ENCODE measurements at places on chromosomes 16 and 17.

DNA sequence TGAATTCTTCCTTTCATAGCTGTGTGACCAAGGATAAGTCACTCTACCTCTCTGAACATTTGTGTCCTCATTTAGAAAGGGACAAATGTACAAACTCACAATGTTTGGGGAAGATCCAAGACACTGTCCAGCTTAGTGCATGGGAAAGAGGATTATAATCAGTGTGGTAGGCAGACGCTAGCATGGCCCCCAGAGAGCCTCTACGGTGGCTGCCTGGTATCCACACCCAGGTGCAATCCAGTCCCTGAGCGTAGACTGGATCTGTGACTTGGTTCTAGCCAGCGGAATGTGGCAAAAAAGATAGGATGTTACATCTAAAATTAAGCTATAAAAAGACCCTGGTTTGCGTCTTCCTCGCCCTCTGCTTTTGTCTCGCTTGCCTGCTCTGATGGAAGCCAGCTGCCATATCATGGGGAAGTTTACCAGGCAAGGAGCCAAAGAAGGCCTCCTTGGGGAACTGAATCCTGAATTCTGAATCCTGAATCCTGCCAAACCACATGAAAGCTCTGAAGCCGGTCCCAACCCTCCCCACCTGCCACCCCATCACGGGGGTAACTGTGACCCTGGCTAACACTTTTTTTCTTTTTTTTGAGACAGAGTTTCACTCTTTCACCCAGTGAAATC lies 51.7 kb downstream of the PLXDC1 start:
- DNase-seq = no peak

- DNase-seq = no peak
These were observed 91.5 kb upstream of the TMEM97 start for GRCh38 chr17:28227316-28228108.

GRCh38 chr17:80152081-80152702 lies 5.3 kb upstream of the EIF4A3 start:
- DNase-seq = no peak

- DNase-seq = no peak
These were observed 46.7 kb downstream of the LMF1 start for GRCh38 chr16:924063-924462.

- no peak for DNase-seq
These were observed 156.4 kb upstream of the FOXF1 start for GRCh38 chr16:86353948-86354347.

- no peak for DNase-seq
These were observed 18.9 kb downstream of the PSME3IP1 start for GRCh38 chr16:57166951-57167350.

GRCh38 chr16:71492786-71493185 lies 3.7 kb upstream of the ZNF19 start:
- no peak for DNase-seq

GRCh38 chr17:76384222-76384986 lies at the start of gene SPHK1:
SPHK1 (plus strand) TSS chr17:76384609; CDS start chr17:76385645, 1,036 bp downstream.
- peak; percentile 49 for DNase-seq

- DNase-seq = no peak
These were observed 15.4 kb downstream of the KCNJ2 start for GRCh38 chr17:70184770-70185169.

- no peak for DNase-seq
These were observed 5.6 kb downstream of the ITGA2B start for GRCh38 chr17:44383861-44384260.

- no peak for DNase-seq
These were observed 50.0 kb downstream of the ACTG1 start for GRCh38 chr17:81462506-81463125.

DNA sequence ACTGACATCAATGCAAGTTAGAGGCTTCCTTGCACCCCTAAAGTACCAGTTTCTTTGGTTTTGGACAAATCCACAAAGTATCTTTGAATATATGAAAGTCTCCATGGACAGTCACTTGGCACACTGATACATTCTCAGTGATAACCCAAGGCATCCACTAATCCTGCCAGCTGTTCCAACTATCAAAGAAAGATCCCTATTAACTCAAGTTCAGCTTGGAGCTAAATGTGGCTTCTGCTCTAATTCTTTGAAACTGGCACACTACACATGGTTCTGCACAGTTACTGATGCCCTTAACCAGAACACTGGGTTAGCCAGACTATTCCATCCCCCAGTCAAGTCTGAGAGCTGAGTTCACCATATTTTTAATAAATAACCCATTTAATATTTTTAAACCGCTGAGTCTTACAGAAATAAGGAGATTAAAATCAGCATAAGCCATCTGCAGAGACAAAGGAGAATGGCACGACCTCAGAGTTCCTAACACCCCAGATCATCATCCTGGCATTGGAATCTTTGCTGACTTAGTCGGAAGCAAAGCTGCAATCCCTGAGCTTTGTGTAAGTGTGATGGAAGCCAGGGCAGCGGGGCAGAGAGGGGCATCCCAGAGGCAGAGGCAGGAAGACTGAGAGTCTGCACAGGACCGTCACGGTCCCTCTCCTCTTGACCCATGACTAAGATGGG lies 6.3 kb downstream of the CACNG1 start:
- no peak for DNase-seq

DNA sequence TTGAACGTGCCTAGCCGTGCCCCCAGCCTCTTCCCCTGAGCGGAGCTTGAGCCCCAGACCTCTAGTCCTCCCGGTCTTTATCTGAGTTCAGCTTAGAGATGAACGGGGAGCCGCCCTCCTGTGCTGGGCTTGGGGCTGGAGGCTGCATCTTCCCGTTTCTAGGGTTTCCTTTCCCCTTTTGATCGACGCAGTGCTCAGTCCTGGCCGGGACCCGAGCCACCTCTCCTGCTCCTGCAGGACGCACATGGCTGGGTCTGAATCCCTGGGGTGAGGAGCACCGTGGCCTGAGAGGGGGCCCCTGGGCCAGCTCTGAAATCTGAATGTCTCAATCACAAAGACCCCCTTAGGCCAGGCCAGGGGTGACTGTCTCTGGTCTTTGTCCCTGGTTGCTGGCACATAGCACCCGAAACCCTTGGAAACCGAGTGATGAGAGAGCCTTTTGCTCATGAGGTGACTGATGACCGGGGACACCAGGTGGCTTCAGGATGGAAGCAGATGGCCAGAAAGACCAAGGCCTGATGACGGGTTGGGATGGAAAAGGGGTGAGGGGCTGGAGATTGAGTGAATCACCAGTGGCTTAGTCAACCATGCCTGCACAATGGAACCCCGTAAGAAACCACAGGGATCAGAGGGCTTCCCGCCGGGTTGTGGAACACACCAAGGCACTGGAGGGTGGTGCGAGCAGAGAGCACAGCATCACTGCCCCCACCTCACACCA lies 724 bp downstream of the GAA start:
- peak; percentile 29 for DNase-seq

DNA sequence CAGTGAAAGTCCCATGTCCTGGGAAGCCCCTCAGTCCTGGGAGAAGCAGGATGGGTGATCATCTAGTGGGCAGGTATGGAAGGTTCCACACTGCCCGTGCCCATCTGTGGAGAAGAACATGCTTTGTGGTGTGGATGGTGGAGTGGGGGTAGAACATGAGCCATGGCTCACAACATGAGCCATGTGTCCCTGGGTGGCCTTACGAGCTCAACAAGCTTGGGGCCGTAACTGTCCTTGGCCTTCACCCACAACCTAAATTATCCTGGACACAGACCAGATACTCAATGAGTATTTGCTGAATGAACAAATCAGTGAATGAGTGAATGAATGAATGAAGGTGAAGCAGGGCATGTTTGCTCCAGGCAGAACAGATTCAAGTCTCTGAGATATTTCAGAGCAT lies 13.5 kb downstream of the SOX8 start:
- DNase-seq = no peak

- no peak for DNase-seq
These were observed 384.6 kb downstream of the CNTNAP4 start for GRCh38 chr16:76661691-76662235.

DNA sequence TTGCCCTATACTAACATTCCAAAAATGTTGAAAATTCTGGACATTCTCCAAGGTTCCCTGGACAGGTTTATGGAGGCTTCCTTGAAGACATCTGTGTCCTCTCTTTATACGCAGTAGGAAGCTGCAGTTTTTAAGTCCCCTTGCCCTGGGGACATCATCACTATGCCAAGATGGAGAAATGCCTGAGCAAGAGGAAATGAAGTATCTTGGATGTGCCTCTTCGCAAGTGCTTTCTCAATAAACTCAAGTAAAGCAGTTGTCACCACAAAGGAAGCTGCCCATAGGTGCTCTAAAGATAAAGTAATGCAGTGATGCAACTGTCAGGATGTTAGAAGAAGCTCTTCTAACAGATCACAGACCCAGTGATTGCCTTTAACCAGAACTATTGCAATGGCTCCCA lies 71.0 kb downstream of the CDYL2 start:
- DNase-seq = no peak

- DNase-seq = no peak
These were observed 216.0 kb downstream of the ZNF423 start for GRCh38 chr16:49639739-49640431.

DNA sequence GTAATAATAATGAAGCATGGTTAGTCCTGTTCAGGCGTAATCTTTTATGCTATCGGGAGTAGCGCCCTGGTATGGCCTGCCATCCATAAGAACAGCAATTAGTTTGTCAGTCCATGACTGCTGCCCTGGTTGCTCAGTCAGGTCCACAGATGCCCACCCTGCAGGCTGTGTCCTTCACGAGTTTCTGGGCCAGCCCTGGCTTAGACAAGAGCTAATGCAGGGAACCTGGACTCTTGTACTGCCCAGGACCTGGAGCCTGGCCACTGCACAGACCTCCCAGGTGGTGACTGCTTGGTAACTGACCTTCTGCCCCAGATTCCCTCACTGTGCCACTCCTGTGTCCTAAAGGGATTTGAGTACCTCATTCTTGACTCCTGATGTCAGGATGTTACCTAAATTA lies 161.1 kb upstream of the NOG start:
- no peak for DNase-seq

DNA sequence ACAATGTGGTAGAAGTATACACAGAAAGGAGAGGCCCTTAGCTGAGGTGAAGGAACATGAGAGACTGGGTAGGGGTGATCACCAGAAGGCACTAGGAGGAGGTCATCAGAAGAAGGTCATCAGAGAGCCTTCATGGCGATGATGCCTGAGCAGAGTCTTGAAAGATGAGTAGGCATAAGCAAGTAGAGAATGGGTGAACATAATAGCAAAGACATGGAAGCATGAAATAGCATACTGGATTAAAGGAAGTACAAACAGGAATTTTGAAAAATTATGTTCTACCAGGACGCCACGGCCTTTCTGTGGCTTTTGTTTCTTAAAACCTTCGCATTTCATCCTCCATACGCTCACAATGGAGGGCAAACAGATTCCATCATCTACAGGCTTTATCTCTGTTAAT lies 2.9 kb downstream of the IKZF3 start:
- no peak for DNase-seq

GRCh38 chr16:24430954-24431760 lies 108.2 kb upstream of the RBBP6 start:
- no peak for DNase-seq

DNA sequence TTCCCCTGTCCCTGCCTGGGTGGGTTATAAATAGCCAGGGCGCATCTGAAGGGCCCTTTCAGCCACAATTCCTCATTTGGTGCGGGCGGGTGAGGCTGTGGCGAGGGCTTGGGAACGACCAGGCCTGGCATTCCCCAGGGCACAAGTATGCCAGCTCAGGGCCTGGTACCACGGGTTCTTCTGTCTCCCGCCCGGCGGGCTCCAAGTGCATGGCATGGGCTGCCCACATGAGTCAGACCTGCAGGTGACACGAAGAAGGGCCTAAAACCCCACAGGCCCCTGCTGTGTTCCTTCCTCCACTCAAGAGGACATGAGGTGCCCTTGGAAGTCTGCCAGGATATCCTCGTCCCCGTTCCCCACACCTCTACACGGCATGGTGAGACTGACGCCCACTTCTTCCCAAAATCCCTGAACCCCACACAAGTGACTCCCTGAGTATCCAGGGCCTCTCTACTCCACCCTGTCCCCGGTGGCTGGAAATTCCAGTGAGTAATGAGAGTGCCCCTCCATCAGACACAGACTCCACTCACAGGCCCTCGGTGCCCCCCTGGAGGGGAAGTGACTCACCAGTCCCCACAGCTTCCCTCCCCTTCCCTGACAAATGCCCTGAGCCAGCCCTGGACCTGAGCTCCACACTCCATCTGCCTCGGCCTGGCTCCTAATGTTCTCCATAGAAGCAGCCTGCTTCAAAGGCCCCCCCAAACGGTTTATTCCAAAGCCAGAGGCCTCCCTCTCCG lies 68.8 kb downstream of the ABR start:
- peak; percentile 80 for DNase-seq

GRCh38 chr17:48792033-48792798 lies 24.8 kb downstream of the TTLL6 start:
- no peak for DNase-seq

GRCh38 chr16:87076950-87077749 lies 240.0 kb downstream of the C16orf95 start:
- DNase-seq = peak; percentile 39

- no peak for DNase-seq
These were observed 13.0 kb upstream of the NFATC3 start for GRCh38 chr16:68072038-68072695.

DNA sequence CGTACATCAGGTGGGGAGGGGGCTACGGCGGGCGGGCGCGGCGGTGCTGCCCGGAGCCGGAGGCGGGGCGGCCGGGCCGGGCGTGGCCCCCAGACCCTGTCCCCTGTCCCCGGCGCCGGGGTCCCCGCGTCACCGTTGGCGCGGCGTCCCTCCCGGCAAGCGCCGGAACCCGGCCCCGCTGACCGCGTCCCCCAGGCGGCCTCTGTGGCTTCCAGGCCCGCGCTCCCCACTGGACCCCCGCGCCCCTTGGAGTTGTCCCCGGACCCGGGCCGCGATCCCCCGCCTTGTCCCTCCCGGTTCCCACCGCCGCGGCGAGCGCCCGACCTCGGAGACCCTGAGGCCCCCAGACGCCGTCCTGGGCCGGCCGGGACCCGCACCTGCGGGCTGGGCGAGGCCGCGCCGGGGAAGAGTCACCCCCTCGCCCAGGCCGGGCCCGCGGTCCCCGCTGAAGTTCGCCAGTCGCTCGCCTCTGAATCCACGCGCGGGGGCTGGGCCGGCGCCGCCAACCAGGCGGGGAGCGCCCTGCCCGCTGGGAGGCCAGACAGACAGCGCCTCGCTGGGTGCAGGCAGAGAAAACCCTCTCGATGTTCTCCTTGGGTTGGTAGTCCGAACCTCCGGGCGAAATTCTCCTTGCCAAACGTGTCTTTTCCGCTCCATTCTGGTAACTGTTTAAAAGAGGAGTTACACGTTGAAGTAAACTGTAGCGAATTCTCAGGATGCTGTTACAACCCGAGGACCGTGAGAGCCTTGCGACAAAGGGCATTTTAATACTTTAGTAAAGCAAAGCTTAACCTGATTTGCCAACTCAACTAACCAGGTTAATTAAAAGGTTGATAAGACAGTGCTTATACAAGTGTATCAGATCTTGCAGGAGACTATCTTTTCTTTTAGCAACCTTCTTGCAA lies 761 bp downstream of the GAN start:
- DNase-seq = peak; percentile 23

GRCh38 chr17:81391293-81391935 lies 3.8 kb upstream of the BAHCC1 start:
- no peak for DNase-seq

DNA sequence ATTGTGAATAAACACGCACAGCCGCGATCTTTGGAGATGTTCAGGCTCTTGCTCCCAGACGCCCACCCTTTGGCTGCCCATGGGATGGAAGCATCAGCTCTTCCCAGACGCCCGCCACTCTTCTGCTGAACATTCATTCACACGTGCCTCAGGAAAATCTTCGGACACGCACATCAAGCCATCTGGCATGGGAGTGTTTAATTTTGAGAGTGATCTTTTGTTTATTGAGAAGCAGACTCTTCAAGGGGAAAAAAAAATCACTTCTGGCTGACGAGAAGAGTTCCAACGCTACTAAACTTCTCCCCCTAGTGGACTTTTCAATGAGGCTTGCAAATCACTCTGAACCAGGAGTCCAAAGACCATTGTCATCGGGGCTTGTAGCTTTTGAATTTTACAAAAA lies 62.0 kb upstream of the NUDT7 start:
- DNase-seq = no peak

All from CD4-positive, alpha-beta T cell treated with Interleukin-15 for 1 hour (primary cell).